HFFc6 (cell line): ENCODE measurements at places on chromosomes 4 and X.

DNA sequence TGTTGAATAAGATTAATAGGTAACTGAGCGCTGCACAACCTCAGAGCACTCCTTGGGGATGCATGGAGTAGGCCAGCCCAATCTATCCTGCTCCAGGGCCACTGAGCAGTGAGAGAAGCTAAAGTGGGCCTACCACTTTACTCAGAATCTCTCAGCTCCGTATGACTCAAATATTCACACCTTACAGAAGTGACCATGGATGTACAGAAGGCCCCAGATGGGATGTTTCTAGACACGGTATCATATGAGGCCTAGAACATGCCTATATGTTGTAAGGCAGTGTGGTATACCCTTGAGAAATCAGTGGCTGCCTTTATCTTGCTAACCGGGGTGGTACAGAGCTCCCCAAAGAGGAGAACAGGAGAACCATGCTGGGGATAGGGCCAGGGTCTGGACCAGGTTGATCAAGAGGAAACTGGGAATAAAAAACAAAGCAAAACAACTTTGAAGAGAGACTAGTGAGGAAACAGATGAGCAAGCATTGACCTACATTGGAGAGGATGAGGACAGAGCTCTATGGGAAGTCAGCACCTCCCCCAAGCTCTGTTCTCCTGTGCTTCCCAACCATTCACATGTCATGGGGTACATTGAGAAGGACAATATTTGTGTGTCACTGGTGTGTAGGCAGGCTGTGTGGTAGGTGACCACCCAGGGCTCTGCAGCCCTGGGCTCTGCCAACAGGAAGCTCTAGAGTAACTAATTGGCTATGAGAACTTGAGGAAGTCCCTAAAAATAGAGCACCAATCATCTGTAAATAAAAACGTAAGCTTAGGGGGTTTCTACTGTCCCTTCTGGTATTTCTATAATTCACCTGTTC lies 31.4 kb downstream of the HOPX start:
- no peak for DNase-seq

DNA sequence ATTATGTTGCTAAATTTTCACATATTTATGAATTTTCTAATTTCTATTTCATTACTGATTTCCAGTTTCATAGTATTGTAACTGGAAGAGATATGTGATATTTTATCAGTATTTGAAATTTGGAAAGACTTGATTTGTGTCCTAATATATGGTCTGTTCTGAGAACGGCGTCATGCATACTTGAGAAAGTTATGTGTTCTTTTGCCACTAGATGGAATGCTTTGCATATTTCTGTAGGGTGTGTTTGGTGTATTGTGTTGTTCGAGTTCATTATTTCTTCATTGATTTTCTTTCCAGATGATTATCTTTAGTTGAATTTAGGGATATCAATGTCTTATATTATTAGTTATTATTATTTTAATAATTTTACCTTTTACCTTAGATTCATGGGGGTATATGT lies 110.6 kb upstream of the ITM2A start:
- DNase-seq, result no peak

DNA sequence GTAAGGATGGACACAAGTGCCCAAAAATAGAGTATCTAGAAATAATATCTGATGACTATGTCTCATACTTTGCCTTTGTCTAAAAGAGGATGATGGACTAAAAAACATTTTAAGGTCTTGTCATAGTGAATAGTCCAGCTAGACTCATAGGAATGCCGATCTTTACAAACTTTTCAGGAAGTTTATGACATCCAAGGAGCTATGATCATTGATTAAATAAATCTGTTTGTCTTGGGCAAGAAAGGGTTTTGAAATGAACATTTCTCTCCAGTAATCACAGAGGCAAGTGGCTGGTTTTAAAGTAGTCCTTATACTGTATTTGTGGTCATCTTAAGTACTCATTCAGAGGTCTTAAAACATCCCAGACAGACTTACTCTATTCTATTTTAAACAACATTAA lies 109.8 kb downstream of the MAPK10 start:
- no peak for DNase-seq

DNA sequence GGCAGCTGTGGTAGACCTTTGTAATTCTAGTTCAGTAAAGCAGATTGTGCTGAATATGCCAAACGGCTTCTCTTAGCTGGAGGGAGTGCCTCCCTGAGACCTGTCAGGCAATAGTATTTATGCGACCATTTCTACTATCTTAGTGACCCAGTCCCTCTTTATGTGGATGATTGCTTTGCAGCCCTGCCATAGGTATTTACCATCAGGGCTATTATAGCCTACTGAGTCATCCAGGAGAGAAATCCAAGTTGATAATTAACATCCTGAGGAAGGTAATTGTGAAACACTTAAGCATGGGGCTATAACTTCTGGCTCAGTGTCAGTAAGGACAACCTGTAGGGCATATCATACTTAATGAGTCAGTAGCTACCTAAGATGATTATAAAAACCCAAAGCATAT lies 103.9 kb upstream of the MAOA start:
- DNase-seq, result no peak

- DNase-seq, result no peak
Measured at GRCh38 chrX:118496763-118497079, 1.1 kb downstream of the DOCK11 start.

DNA sequence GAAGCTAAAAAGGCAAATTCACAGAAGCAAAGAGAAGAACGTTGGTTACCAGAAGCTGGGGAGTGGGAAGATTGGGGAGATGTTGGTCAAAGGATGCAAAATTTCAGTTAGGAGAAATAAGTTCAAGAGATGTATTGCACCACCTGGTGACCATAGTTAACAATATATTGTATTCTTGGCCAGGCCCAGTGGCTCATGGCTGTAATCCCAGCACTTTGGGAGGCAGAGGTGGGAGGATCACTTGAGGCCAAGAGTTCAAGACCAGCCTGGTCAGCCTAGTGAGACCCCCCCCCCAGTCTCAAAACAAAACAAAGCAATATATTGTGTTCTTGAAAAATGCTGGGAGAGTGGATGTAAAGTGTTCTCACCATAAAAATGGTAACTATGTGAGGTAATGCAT lies 67.9 kb downstream of the TAB3 start:
- DNase-seq, result no peak

- DNase-seq, result peak; percentile 74
Measured at GRCh38 chr4:52959541-52959940, 97.4 kb downstream of the RASL11B start.

DNA sequence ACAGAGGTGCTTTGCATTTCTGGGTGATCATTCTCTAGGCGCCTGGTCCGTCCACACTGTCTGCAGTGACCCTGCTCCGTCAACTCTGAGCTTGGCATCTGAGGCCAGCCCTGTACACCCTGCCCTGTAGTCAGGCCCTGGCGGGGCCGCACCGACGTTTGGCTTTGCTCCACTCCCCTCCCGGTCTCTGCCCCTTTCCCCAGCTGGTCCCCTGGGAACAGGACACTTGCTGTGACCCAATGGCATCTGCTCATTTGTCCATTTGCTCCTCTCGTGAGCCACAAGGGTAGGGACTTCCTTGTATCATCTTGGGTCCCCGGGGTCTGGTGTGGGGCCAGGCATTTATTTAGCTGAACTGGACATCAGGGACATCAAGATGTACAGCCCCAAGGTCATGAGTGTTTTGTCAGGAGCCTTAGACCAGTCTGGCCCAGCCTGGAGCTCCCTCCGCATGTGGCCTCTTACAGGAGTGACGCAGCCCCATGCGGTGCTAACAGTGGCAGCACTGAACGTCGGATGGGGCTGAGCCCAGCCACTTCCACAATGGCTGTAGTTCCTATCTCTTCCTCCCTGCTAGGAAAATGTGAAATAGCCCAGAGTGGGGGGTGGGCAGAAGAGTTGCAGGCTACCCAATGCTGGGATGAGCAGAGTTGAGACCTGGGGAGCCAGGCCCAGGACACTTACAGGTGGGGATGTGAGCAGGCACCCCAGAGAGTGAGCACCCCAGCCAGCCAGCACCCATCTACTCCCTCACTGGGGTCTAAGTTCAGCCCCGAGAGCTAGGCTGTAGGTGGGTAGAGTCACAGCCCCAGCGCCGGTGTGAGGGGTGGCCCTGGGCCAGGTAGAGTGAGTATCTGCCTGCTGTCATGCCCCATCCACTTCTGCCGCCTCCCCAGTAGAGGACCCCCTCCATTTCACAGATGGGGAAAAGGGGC lies 2.0 kb upstream of the SH3BP2 start:
- no peak for DNase-seq

GRCh38 chrX:41302370-41302769 lies 31.6 kb upstream of the DDX3X start:
- no peak for DNase-seq

DNA sequence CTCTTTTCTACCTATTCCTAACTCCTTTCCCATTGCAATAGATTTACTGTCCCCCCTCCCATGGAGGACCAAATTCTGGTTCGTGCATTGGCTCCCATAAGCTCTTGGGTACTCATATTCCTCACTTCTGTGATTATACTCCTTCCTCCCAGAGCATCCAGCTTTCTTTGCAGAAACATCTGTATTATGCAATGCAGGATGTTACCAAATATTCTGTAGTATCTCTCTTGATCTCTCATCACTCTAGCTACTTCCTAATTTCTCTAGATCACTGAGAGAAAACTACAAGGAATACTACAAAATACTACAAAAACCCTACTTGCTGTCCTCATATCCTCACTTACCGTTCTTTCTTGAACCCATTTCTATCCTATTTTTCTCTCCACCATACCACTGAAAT lies 395.9 kb upstream of the HS3ST1 start:
- DNase-seq, result no peak
